CD4-positive, alpha-beta T cell treated with Interleukin-1 beta for 1 hour (primary cell): ENCODE measurements at places on chromosomes 5 and 9.

DNA sequence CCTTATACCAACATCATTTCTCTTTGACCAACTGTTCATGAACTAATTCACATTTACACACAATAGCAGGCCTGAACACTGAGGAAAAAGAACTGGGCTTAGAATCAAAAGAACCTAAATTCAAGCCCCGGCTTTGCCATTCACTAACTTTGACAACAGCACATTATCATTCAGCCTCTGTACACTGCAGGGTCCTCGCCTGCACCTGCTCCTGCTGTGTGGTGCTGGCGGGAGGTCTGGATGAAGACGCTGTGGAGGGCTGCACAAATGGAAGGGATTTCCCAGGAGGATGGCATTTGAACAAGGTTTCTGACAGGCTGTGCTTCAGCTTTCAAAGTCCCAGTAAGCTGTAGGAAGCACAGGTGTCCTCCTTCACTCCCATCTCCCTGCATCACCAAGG lies 151.2 kb downstream of the ZDHHC21 start:
- DNase-seq, result no peak

DNA sequence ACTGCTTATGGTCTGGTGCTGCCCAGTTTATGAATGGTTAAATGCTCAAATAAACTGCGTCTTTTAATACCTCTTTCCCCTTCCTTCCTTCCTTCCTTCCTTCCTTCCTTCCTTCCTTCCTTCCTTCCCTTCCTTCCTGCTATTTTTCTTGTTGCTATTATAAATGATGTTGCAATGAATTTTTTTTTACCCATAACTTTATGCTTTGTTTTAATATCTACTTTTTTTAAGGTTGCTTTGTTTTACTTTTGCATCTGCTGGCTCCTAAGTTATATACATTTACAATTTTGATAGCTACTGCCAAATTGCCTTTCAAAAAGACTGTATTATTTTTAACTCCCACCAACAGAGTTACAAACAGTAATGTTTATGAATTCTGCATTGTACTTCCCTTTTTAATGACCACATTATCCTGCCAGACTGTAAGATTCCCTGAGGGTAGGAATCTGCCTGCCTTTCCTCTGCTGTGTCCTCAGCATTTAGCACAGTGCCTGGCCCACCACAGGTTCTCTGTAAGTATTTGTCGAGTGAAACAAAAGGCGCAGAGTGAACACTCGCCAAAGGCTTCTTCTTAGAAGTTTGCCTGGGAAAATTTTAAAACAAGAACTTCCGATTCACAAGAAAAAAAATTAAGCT lies 36.9 kb downstream of the KIF4B start:
- DNase-seq, result no peak

DNA sequence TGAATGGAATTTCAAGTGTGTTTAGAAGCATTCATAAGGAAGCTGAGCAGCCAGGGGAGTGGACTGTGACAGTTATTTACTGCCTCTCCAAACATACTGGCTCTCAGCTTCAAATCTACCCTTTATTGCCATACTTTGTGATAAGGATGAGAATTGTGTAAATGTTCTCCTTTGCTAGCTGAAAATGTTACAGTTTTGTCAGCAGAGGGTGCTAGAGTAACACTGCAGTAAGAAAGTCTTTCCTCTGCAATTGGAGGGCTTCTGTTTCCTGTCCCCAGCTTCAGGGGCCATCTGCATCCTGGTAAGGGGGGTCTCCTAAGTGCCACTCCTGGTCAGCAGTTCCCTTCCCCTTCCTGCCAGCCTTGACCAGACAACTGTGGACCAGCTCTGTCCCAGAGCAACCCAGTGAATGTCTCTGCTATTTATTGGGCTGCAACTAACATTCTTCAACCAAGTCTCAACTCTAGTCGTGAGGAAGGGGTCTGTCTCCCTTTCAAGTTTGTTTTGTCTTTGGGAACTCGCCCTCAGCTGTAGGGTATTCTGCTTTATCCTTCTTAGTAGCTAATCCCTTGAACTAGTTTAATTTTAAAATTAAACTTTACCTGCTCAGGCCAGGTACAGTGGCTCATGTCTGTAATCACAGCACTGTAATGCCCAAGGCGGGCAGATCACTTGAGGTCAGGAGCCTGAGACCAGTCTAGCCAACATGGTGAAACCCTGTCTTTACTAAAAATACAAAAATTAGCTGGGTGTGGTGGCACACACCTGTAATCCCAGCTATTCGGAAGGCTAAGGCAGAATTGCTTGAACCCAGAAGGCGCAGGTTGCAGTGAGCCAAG lies 45.3 kb downstream of the RAPGEF6 start:
- peak; percentile 65 for DNase-seq

GRCh38 chr9:135639196-135639595 lies at the start of gene GLT6D1:
Gene GLT6D1 (minus strand): TSS chr9:135639540. CDS start chr9:135639187, 353 bp downstream.
- no peak for DNase-seq

- DNase-seq, result no peak
Measured at GRCh38 chr9:35350827-35351549, 138.9 kb upstream of the RUSC2 start.
